ENCODE measurements at places on chromosomes 6 and 20. TPM values are rescaled to one million over a fixed set of nuclear protein-coding genes. Genes with fewer than 3 reads are reported as not detected.

PLN gene
- total RNA-seq, result 7.7 TPM

- no peak for DNase-seq
These were observed 16.6 kb downstream of the DCDC2 start for GRCh38 chr6:24340998-24341938.

DNA sequence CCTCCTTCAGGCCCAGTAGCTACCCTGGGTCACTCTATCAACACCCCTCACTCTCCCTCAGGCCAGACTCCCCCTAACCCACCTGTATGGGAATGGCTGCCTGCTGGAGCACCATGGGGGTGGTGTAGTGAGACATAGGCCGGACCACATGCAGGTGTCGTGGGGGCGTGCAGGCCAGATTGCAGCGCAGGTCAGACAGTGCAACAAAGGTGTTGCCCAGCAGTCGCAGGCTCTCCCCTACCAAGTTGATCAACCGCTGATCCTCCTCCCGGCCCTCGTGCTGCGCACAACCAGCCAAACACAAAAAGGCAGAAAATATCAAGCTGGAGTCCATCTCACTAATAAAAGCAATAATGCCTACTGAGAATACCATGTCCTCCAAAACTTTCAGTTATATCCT is 7.1 kb downstream of the BAG6 start:
- DNase-seq, result no peak

GGTLC1 gene
- total RNA-seq, result not detected

DNA sequence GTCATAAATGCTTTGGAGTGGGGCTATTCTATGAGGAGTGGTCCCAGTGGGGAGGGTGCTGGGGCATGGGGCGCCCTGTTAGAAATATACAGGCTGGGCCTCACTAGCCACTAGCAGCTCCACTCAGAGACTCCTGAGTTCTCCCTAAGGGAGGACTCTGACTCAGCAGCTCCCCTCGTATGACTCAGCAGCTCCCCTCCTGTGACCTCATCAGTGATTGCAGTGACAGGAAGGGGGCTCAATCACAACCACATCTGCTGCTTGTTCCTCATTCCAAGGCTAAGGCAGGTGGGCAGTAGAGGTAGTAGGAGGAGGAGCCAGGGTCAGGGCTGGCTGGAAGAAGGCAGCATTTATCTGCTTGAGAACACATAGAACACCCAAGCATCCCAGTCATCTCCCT is 73.7 kb downstream of the PRND start:
- DNase-seq, result no peak

POPDC3 gene
- 5.2 TPM for total RNA-seq

- DNase-seq, result no peak
These were observed 23.9 kb upstream of the TINAG start for GRCh38 chr6:54284161-54284860.
